NCI-H774 (cell line): ENCODE measurements at places on chromosomes 5 and 9.

GRCh38 chr5:142612494-142613270, 73.2 kb downstream of the FGF1 start:
- DNase-seq = no peak

DNA sequence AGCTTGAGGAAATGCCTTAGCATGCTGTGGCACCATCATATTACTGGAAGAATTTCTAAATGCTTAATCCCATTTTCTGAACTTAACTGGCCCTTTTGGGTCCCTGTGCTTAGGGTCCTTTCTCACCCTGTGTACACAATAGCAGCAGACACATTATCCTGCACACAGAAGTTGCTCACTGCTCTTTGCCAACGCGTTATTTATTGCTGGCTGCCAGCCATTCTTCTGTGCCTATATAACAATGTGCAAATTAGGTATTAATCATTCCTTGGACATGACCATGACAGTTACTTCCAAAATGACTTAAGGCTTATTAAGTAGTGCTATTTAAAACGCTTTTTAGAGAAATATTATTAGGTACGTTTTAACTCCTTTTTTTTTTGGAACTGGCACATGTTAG, 134.7 kb downstream of the FBN2 start:
- peak; percentile 30 for DNase-seq

- DNase-seq = no peak
Measured at GRCh38 chr5:79081779-79082178, 12.2 kb downstream of the BHMT2 start.

GRCh38 chr5:68757006-68757405, 336.8 kb upstream of the SLC30A5 start:
- no peak for DNase-seq

DNA sequence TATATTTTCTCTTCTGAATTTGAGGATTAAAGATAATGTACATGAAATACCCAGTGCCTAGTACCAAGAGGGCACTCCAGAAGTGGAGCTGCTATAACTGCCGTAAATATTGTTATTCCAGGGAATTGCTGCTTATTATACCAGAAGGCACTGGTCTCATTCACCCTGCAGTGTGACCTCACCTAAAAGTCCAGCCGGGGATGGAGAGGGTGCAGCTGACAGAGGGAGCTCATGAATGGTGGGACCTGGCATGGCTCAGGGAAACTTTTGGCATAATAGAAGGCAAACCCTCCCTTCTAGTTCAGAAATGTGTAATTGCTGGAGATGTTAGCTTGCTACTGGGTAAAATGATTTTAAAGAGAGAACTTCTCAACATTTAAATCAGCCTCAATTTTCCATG, 108.5 kb downstream of the MVB12B start:
- DNase-seq = peak; percentile 37

DNA sequence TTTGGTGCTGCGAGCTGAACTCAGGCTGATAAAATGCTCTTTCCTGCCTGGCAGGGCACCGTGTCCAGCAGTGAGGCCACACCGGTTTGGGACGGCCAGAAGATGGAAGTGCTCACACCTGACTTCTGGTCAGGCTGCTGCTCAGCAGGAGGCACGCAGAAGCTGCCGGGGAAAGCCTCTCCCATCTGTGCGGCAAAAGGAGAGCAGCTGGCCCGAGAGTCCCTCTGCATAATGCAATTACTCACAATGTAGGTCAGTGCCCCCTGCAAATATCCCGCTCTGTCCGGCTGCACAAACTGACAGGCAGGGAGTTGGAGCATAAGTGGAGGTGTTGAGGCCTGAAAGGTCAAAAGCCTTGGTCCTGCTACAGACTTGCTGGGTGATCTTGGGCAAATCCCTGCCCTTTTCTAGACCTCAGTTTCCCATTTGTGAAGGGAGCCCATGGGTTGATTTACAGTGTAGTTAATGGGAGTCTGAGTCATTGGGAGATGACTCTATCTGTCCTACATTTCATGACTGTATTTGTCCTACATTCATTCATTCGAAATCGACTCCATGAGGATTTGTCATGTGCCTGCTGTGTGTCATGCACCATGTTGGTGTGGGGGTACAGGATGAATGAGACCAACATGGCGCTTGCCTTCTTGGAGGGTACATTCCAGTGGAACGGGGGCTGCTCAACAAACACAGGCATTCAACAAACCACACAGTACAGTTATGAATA, 61.8 kb upstream of the TBC1D2 start:
- DNase-seq = no peak

DNA sequence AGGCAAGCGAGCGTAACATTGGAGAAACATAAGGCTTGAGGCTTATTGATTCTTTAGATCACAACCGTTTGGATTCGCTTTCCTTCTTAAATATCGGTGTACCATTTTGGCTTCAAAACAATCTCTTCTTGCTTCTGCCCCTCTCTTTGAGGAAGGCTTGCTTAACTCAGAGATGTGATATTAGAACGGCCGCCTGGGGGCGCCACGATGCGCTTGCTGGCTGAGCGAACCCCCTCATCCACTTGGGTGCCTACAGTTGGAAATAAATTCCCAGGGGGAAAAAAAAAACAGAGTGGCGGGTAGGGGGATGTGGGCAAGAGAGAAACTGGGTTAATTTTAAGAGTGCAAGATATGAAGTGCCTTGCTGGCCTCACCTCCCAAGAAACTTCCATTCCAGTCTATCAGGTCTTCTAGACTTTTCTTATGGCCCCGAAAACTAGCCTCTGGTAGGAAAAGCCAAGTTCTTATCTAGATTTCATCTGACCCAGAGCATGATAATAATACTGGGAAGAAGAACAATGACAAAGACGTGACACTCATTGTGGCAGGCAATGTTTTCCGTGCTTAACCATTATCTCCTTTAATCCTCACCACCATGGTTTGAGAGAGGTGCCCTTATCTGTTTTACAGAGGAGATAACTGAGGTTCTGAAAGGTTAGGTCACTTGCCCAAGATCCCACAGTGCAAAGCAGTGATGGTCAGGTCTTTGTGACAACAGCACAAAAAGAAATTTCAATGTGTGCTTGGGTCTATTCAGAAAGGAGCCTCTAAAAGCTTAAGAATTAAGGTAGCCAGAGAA, 115.8 kb downstream of the DPYSL3 start:
- no peak for DNase-seq

- no peak for DNase-seq
Measured at GRCh38 chr9:134913041-134913712, 4.5 kb downstream of the FCN1 start.

GRCh38 chr5:5941486-5941885, 436.9 kb downstream of the MED10 start:
- no peak for DNase-seq

DNA sequence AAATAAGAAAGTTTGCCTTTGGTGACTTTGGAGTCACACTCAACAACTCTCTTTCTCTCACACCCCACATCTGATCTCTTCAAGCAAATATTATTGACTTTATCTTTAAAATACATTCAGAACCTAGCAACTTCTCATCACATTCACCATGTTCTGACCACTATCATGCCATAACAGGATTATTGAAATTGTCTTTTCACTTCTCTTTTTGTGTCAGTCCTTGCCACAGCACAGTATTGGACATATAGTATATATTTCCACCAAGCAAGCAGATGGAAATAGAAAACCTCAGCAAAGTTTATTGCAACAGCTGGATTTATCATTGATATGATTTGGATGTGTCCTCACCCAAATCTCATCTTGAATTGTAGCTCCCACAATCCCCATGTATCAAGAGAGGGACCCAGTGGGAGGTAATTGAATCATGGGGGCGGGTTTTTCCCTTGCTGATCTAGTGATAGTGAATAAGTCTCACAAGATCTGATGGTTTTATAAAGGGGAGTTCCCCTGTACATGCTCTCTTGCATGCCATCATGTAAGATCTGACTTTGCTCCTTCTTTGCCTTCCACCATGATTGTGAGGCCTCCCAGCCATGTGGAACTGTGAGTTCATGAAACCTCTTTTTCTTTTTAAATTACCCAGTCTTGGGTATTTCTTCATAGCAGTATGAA, 26.9 kb upstream of the ITGA1 start:
- DNase-seq = no peak

GRCh38 chr9:109816490-109816889, 36.5 kb downstream of the PALM2AKAP2 start:
- DNase-seq = no peak

DNA sequence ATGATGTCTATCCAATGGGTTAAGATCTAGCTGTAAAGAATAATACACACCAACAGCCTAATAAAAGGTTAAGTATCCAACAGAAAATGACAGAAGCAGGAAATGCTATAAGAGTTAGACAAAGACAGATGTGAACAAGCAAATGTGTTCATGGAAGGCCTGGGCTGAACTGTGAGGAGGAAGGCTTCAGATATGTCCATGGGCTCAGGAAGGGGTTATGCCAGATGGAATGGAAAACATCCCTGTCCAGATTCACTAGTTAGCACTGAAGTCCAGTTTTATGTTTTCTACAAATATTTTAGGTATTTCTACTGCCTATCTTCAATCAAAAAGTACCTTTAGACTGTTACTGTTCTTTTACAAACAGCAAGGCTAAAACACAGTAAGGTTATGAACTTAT, 27.1 kb downstream of the ERAP1 start:
- no peak for DNase-seq

DNA sequence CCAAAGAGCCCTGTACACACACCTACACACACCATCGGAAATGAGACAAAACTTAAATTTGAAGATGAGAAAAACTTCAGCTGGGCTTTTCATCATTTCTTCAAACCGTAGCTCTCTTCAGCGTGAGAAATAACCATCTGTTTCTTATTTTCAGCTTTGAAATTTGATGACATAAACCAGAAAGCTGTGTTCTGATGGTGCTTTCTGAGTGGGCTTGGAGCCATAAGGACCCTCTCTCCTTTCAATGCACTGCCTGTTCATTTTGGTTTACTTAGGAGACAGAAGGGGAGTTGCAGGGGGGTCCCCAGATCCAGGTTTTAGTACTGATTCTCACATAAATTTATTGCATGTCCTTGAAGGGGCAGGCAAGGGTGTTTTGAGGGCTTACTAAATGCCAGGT, 9.5 kb downstream of the FBXO10 start:
- DNase-seq = no peak

DNA sequence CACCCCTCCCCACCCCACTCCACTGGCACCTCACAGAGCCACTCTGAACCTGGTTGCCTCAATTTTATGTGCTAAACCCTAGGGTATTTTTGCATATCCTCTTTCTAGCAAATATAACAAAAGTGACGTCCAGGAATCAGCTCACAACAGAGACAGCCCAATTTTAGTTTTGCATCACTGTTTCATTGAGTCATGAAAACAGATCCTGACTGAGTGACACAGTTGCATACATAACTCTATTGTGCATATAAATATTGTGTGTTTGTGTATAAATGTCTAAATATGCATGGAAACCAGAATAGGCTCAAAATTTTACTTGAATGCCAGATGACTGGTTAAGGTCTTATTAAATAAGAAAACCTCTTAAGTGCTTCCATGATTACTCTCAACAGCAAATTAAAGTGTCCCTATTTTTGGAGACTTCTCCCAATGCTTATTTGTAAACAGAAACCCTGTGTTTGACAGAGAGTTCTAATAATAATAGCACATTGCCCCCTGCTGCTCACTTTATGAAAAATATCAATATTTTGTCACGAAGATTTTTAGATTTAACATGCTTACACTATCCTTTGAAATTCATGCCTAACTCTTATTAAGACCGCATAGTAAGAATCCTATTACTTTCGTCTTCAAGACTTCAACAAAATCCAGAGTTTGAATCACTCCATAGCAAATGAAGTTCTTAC, 75.5 kb upstream of the PRRC1 start:
- no peak for DNase-seq

GRCh38 chr5:74766418-74766848, 484 bp downstream of the GFM2 start:
- no peak for DNase-seq

DNA sequence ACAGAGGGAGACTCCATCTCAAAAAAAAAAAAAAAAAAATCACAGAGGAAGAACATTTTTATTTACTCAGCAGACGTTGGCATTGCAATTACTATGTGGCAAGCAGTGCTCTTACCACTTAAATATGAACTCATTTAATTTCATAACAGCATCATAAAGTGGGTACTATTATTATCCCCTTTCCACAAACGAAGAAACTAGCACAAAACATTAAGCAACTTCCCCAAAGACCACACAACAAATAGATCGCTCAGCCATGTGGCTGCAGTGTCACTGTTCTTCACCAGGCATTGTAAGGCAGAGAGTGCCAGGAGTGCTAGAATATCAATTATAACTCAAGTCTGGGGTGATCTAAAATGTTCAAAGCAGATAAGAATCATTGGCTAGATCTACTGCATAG, 69.8 kb upstream of the PLPP6 start:
- no peak for DNase-seq

DNA sequence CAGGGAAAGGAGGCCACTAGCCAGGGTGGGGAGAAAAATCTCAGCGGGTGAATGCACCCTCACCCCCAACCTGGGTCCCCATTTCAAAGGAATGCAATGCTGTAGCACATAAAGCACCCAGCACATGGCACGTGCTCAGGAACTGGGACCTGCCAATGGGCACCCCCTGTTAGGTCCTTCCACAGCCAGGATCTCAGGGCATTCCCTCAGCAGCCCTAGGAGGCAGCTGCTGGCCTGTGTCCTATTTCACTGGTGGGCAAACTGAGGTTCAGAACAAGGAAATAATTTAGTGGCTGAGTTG, 8.8 kb downstream of the DNM1 start:
- DNase-seq = no peak

- DNase-seq = no peak
Measured at GRCh38 chr5:40124367-40124766, 555.3 kb upstream of the PTGER4 start.

DNA sequence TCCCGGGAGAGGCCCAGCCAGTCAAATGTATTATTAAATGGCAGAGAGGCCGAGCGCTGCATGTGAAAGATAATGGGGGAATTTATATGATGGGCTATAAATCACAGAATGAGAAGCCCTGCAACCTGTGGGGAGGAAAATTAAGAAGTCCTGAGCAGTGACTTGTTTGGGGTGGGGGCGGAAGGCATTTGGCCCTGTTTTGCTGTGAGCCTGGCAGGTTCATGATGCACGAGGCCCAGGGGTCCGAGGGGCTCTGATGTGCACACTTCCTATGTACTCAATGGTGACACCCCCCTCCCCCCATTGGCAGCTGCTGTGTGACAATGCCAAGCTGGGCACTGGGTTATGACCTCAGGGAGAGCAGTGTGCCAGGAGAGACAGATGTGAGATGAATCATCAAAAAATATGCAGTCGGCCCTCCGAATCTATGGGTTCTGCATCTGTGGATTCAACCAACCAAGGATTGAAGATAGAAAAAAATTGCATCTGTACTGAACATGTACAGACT, 13.7 kb upstream of the DAB2IP start:
- no peak for DNase-seq
